HepG2 (cell line): ENCODE measurements at places on chromosomes 2 and 18. TPM values are rescaled to one million over a fixed set of nuclear protein-coding genes. Genes with fewer than 3 reads are reported as not detected.

DNA sequence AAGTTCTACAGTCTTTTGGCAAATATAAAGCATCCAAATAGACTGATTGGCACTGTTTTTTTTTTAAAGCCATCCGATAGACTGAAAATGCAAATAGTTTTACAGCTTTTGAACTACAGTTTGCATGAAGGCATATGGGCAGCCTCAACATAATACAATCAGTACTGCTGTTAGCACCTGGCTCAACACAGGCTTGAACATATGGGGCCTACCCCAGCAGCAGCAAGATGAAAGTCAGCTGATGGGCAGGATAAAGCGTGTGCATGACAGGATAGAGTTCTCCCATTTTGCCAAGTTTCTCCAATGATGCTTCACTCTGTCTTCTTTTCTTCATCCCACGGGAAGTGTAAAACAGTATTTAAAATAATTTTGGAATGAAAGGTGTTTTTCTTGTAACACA lies 1.3 kb upstream of the AKAIN1 start:
- no peak for DNase-seq
- no peak overlapping the region for H3K4me3 ChIP-seq
- H3K27me3 ChIP-seq: peaks cover 12% of the 10 kb centered on the region; the same call in 1 of the 3 replicates
- no peaks in the 10 kb centered on the region for H3K36me3 ChIP-seq
- no peaks in the 10 kb centered on the region for H3K4me1 ChIP-seq
- H3K27ac ChIP-seq: no peak overlapping the region

DNA sequence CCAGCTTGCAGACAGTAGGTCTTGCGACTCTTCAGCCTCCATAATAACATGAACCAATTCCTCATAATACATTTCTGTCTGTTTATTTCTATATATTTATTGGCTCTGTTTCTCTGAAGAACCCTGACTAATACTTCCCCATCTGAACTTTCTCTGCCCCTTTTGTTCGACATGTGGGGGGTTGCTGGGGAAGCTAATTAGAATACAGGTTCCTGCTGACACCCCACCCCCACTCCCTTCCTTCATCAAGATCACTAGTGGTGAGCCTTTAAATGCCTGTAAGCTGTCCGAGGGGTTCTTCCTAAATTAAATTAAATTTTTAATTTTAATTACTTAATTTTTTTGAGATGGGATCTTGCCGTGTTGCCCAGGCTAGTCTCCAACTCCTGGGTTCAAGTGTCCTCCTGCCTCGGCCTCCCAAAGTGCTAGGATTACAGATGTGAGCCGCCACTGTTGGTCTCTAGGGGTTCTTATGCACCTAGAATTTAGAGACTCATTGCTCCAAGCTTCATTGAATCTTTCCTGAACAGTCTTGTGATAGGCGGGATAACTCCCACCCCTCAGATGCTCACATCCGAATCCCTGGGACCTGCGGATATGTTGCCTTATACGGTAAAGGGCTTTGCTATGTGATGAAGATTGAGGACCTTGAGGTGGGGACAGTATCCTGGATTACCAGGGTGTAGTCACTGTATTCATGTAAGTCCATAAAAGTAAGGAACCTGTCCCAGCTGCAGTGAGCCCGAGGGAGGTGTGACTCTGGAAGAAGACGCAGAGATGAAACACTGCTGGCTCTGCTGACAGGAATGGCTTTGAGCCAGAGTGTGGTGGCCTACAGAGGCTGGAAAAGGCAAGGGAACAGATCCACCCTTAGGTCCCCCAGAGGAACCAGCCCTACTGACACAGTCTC lies 26.2 kb downstream of the HPCAL1 start:
- no peaks in the 10 kb centered on the region; the same call in 2 of the 3 replicates for H3K27me3 ChIP-seq
- peak overlapping the region; percentile 60 for H3K27ac ChIP-seq
- peaks cover 96% of the 10 kb centered on the region for H3K4me1 ChIP-seq
- DNase-seq: no peak
- H3K4me3 ChIP-seq: peak overlapping the region; percentile 54; the same call in 1 of the 2 replicates
- H3K36me3 ChIP-seq: no peaks in the 10 kb centered on the region

DNA sequence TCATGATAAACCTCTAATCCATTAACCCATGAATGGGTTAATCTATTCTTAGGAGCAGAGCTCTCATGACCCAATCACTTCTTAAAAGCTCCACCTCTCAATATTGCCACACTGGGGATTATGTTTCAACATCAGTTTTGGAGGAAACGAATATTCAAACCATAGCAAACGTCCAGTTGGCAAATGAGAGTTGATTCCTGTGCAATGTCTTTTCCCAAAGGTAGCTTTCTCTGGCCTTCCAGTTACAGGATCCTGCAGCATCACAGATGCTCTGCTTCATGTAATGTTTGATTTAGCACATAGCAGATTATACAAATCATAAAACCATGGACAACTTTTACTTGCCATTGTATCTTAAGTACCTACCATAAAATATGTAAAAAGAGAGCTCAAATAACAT lies 481.0 kb downstream of the TNS1 start:
- no peaks in the 10 kb centered on the region for H3K4me1 ChIP-seq
- H3K36me3 ChIP-seq: no peaks in the 10 kb centered on the region
- no peak overlapping the region for H3K27ac ChIP-seq
- H3K4me3 ChIP-seq: no peak overlapping the region

- no peak overlapping the region for H3K4me3 ChIP-seq
- no peak for DNase-seq
- H3K27ac ChIP-seq: no peak overlapping the region
- H3K4me1 ChIP-seq: no peaks in the 10 kb centered on the region
- no peaks in the 10 kb centered on the region for H3K27me3 ChIP-seq
- H3K36me3 ChIP-seq: no peaks in the 10 kb centered on the region
Measured at GRCh38 chr2:133841900-133842299, 273.6 kb upstream of the NCKAP5 start.

- peak; percentile 9 for DNase-seq
- H3K4me1 ChIP-seq: no peaks in the 10 kb centered on the region
- H3K27me3 ChIP-seq: peaks cover 3% of the 10 kb centered on the region; the same call in 1 of the 2 replicates
- no peak overlapping the region for H3K27ac ChIP-seq
Measured at GRCh38 chr2:45190481-45190942, 181.3 kb upstream of the SIX2 start.

- H3K4me1 ChIP-seq: peaks cover 23% of the 10 kb centered on the region
- no peak for DNase-seq
- no peak overlapping the region for H3K27ac ChIP-seq
- no peaks in the 10 kb centered on the region for H3K27me3 ChIP-seq
- H3K36me3 ChIP-seq: peaks cover 6% of the 10 kb centered on the region
Measured at GRCh38 chr2:24969784-24970183, 2.0 kb downstream of the DNAJC27 start.

- H3K4me3 ChIP-seq: no peak overlapping the region
- H3K27ac ChIP-seq: no peak overlapping the region
- H3K36me3 ChIP-seq: no peaks in the 10 kb centered on the region
- DNase-seq: no peak
- no peaks in the 10 kb centered on the region for H3K4me1 ChIP-seq
Measured at GRCh38 chr18:27656905-27657304, 471.8 kb upstream of the CHST9 start.

DNA sequence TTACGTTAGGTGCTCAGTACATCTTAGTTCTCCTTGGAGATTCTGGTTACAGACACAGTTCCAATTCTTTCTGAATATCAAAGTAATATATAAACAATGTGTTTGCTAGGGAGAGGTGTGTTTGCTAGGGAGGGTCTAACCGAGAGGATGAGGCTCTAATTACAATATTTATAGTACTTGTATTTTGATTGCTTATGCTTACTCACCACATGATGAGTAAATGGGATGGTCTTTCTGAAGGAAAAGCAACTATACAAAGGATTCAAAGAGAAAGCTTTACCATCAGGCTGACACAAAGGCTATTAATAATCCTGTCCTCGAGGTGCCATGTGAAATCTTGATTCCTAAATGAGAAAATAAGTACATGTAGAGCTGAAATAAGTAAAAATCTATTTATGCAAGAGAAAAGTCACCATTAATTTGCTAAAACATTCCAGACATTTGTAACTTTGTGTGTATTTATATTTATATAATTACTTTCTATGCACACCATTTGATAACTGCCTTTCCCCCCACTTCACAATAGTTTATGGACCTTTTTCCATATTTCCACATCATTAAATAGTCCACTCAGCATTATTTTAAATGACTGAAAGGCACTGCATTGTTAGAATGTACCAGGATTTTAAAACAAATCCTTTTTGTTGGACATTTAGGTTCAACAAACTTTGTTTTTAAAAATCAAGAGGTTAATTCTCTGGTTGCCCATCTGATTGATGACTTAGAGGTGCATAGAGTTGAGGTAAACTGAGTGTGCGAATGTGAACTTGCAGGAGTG lies 94.5 kb upstream of the FN1 start:
- no peaks in the 10 kb centered on the region for H3K27me3 ChIP-seq
- no peak overlapping the region for H3K4me3 ChIP-seq
- no peaks in the 10 kb centered on the region for H3K36me3 ChIP-seq
- DNase-seq: no peak

DNA sequence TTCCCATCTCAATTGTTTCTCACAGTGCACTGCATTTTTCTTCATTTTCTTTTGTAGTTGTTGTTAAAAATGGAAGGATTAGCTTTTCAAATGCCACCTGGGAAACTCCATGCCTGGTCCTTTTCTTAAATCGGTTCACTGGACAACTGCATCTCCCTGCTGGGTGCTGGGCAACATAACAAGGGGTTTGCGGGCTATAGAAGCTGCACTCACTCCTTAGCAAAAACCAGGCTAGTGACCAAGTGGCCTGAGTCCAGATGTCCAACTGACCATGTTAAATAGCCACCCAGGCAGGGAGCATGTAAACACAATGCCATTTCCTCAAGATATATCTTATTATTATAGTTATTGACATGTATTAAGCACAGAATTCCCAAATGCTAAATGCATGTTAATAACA lies 264.9 kb downstream of the ICOS start:
- no peak overlapping the region for H3K27ac ChIP-seq
- no peak overlapping the region for H3K4me3 ChIP-seq
- H3K27me3 ChIP-seq: no peaks in the 10 kb centered on the region
- no peaks in the 10 kb centered on the region for H3K36me3 ChIP-seq
- H3K4me1 ChIP-seq: no peaks in the 10 kb centered on the region

GRCh38 chr2:23361152-23361551 lies 23.8 kb upstream of the KLHL29 start:
- no peak overlapping the region for H3K4me3 ChIP-seq
- H3K4me1 ChIP-seq: peaks cover 21% of the 10 kb centered on the region
- H3K27me3 ChIP-seq: no peaks in the 10 kb centered on the region
- DNase-seq: no peak
- no peak overlapping the region for H3K27ac ChIP-seq

DNA sequence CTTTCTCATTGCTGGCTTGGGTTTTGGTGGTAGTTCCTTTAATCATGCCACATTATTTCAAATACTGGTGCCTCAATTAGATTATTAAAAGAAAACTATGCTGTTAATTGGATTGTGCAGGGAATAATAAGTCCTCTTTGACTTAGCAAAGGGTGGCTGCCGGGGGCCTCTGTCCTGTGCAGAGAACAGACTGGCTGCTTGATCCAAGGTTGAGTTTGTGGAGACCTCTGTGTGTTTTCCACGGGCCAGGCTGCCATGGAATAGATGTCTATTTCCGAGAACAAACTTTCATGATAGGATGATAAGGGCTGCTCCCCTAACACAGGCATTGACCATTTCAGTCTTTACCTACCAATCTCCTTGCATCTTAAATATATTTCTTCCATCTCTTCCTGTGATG lies 30.4 kb upstream of the OTOS start:
- H3K27me3 ChIP-seq: peaks cover 8% of the 10 kb centered on the region; the same call in 1 of the 2 replicates
- no peak overlapping the region for H3K27ac ChIP-seq
- no peak overlapping the region for H3K4me3 ChIP-seq
- no peaks in the 10 kb centered on the region for H3K4me1 ChIP-seq

- peaks cover 46% of the 10 kb centered on the region for H3K4me1 ChIP-seq
- H3K36me3 ChIP-seq: no peaks in the 10 kb centered on the region
- no peak overlapping the region for H3K27ac ChIP-seq
- peak overlapping the region; percentile 34; the same call in 1 of the 2 replicates for H3K4me3 ChIP-seq
- H3K27me3 ChIP-seq: no peaks in the 10 kb centered on the region
- DNase-seq: no peak
Measured at GRCh38 chr18:8706791-8707555, 1.6 kb downstream of the MTCL1 start.

DNA sequence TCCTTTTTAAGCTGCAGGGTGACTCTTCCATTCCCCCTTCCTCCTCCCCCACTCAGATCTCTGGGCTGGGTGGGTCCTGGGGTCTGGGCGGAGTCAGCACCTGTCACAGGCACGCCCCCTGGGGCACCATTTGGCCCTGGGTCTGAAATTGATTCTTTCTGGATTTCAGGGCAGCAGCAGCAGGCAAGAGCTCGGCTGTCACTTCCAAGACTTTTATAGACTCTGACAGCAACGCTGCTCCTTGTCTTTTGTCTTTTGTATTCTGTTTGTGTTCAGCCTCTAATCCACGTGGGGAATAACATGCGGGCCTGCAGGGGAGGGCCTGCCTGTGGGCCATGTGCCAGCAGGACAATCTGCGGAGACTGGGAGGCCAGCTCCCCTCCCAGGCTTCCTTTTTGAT lies 3.9 kb downstream of the BOD1L2 start:
- H3K36me3 ChIP-seq: no peaks in the 10 kb centered on the region
- peaks cover 13% of the 10 kb centered on the region for H3K4me1 ChIP-seq
- DNase-seq: no peak
- no peak overlapping the region for H3K4me3 ChIP-seq
- H3K27me3 ChIP-seq: no peaks in the 10 kb centered on the region; the same call in 2 of the 3 replicates
- no peak overlapping the region for H3K27ac ChIP-seq

- H3K27ac ChIP-seq: no peak overlapping the region
- peaks cover 79% of the 10 kb centered on the region for H3K27me3 ChIP-seq
- H3K4me3 ChIP-seq: no peak overlapping the region
- DNase-seq: no peak
- no peaks in the 10 kb centered on the region for H3K4me1 ChIP-seq
- H3K36me3 ChIP-seq: no peaks in the 10 kb centered on the region
Measured at GRCh38 chr2:26700078-26700477, 7.6 kb downstream of the KCNK3 start.

DNA sequence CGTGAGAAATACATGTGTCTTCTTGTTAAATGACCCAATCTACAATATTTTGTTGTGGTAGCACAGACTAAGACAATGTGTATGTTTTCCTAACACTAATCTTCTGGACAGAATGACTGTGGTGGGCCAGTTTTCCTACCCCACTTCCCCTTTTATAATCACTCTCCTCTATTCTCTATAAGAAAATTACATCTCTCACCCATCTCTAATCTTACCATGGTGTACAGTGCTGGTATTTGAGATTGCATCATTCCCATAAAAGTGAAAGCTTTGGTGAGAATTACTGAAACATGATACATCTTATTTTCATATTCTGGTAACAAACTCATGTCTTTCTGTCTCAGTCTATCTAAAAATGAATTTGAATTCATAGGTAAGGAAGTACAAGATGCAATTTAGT lies 40.5 kb downstream of the CAVIN2 start:
- DNase-seq: no peak
- no peaks in the 10 kb centered on the region for H3K27me3 ChIP-seq
- H3K4me3 ChIP-seq: no peak overlapping the region

GRCh38 chr18:71398531-71398930 lies 1109.7 kb downstream of the SOCS6 start:
- no peaks in the 10 kb centered on the region for H3K36me3 ChIP-seq
- H3K27ac ChIP-seq: no peak overlapping the region
- no peaks in the 10 kb centered on the region for H3K27me3 ChIP-seq
- no peaks in the 10 kb centered on the region for H3K4me1 ChIP-seq
- no peak overlapping the region for H3K4me3 ChIP-seq
- peak; percentile 1 for DNase-seq

The SLC4A1AP gene
- 13.4 and 15.3 TPM in 2 replicates for polyA plus RNA-seq

The OR6B2 gene
- polyA plus RNA-seq: not detected in 2 replicates

The CHMP1B gene
- 19.1 and 20.2 TPM in 2 replicates for polyA plus RNA-seq

The DNAH6 gene
- polyA plus RNA-seq: 0.01 TPM in 1 of 2 replicates, not detected in the other
